NCI-H1930 (cell line): ENCODE measurements at places on chromosomes 2 and 18.

DNA sequence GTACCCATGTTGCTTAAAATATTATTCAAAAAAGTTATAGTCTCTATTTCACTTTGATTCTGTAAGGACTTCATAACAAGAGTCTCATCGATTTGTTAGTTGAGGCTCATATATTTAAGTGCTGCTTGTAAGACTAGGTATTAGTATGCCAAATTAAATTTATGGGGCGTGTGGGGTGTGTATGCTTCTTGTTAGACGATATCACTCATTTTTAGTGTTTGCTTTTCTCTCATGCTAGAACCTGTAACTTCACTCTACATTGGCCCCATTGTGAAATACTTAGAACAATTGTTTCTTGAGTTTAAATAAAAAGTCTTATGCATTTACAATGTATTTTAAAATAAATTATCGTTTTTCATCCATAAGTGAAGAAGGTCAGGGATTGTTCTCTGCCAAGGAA, 63.6 kb downstream of the CTNNA2 start:
- DNase-seq, result no peak

GRCh38 chr18:79167526-79168190, 98.5 kb downstream of the ATP9B start:
- DNase-seq, result no peak

DNA sequence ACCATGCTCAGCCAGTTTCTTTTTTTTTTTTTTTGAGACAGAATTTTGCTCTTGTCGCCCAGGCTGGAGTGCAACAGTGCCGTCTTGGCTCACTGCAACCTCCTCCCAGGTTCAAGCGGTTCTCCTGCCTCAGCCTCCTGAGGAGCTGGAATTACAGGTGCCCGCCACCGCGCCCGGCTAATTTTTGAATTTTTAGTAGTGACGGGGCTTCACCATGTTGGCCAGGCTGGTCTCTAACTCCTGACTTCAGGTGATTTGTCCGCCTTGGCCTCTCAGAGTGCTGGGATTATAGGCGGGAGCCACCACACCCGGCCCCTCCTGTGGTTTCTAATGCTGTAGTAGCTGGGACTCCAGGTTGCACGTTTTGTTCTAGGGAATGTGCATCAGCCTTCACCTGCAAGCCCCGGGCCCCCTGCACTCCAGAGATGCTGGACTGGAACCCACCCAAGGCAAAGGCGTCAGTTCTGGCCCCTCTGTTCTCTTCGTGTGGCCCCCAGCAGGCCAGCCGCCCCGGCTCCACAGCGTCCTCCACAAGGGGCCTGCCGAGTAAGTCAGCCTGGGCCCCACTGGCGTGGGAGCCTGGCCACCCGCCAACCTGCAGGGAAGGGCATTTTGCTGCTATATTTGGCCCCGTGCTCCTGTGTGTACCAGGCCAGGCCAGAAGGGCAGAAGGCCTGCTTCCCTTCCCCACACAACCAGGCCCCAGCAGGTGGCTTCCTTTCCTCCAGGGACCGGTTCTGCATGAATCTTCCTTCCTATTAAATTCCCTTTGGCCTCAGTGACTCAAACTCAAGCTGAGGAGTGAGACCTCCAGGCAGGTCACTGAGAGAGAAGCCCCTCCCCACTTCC, 25.7 kb upstream of the B3GNT7 start:
- no peak for DNase-seq

DNA sequence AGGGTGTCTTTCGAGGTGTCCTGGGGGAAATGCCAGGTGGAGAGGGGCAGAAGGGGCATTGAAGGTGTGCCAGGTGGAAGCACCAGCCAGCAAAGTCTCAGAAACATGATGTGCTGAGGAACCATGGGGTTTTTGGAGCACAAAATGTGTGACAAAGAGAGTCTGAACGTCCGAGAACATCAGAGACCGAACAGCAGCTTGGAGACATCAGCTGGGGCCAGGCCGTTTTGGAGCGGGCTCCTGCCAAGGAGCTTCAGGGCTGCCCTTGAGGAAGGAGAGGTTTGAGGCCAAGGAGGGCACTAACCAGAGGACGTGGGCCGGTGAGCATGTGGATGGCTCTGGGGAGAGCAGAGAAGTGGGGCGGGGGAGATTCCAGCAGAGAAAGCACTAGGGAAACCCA, 5.3 kb upstream of the MBP start:
- no peak for DNase-seq

GRCh38 chr2:61016392-61017002, 1.0 kb upstream of the PEX13 start:
- DNase-seq, result no peak

GRCh38 chr2:240820607-240821428, 799 bp upstream of the KIF1A start:
- peak; percentile 51 for DNase-seq

- DNase-seq, result no peak
Measured at GRCh38 chr2:224520064-224520463, 65.1 kb downstream of the CUL3 start.

GRCh38 chr2:102975996-102976975, 214.5 kb downstream of the TMEM182 start:
- DNase-seq, result peak; percentile 30

DNA sequence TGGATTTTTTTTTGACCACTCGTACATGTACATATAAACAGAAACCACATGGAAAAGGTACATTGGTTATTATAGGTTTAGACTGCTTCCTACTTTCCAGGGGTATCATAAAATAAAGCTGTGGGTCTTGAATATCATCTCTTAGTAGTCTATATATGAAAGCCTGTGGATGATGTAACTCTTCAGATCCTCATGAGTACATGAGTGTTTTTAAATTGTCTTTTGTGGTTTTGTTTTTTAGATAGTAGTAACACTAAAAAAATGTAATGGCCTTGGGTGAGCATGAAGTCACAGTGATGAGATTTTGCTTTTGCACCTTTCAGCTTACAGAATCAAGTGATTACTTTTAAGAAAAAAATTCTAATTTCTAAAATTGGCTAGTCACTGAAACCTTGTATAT, 80.2 kb downstream of the RAB3GAP1 start:
- DNase-seq, result no peak

DNA sequence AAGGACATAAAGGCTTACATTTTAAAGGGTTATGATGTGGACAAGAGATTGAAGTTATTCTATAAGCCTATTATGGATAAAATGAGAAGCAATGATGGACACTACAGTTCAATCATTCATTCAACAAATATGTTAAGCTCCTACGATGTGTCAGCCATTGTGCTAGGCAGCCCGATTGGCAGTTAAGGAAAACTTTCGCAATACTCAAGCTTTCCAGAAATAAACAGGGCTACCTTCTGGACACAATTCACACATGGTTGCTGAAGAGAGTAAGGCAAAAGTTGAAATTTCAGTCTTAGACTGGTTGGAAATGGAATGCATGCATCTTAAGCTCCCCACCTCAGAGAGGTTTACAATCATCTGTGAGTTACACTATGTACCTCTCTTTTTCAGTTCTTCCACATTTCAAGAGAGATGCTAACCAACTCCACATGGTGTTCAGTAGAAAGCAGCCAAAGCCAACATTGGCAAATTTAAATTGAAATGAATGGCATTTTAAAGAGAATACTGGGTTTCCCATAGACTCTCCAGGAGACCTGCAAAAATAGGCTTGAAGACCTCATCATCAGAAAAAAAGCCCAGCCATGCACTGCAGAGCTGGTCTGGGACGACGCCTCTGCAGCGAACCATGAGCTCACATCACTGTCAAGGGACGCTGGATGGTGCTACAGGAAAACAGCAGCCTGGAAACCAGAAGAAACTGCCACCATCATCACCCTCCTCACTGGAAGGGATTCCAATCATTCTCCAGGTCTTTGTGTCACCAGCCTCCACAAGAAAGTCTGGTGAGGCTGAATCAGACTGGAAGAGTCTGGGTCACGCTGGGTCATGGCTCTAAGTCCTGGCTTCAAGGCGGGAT, 276.3 kb downstream of the AFF3 start:
- DNase-seq, result no peak

DNA sequence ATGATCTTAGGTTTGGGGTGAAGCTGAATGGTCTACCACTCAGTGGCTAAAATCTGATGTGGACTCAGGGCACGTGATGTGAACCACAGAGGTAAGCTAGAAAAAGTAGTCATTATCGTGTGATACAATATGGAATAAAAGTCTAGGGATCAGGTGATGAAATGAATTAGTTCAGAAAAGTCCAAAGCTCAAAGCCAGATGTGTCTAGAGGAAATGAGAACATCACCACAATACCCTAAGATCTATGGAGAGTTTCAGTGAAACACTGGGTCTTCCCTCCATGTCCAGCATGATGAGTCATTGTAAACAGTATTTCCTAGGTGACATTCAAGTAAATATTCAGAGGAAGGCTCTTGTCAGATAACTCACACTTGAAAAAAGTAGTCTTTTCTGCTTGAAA, 1257.4 kb upstream of the ZEB2 start:
- no peak for DNase-seq

- no peak for DNase-seq
Measured at GRCh38 chr2:226474131-226474530, 325.5 kb downstream of the IRS1 start.

- no peak for DNase-seq
Measured at GRCh38 chr2:20514596-20515269, 67.9 kb downstream of the RHOB start.

DNA sequence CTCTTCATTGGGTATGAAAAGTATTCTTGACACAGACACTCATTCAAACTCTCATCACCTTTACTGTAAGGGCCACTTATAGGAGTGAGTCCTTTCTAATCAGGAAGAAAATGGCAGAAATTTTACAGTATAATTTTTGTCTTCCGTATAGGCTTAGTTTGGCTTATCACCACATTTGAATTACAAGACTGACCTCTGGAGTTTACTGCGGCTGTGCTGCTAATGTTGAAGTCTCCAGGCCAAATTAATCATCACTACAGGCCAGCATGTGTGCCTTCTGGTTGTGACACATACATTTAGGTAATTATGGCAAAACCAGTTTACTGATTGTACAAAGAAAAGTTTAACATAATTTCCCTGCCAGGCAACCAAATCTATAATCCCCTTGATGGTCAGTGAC, 753.6 kb upstream of the GCFC2 start:
- no peak for DNase-seq

DNA sequence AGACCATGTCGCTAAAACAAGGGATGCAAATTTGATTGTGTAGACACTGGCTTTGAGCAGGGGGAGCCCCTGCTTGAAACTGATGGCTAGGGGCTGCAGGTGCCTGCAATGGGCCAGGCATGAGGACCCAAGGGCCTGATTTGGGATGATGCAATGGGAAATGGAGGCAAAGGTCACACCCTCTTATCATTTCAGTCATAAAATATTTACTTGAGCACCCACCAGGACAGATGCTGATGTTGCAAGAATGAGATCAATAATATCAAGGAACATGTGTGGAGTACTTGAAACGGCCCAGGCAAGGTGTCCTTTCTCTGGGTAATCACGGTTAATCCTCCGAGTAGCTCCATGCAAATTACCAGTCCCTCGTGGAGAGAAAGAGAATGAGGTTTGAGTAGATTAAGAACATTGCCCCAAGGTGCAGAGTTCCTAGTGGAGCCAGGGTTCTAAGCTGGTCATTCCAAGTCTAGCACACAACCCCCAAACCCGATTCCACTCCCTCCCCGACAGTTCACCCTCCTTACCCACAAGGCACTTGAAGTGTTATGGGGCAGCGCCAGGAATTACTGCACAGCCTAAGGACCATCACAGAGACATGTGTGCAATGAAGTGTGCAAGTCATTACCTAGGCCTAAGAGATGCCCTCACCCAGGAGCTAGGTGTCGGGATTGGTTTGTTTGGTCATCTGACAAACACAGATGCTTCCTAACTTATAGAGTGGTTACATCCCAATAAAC, 14.0 kb upstream of the TMBIM1 start:
- DNase-seq, result no peak

DNA sequence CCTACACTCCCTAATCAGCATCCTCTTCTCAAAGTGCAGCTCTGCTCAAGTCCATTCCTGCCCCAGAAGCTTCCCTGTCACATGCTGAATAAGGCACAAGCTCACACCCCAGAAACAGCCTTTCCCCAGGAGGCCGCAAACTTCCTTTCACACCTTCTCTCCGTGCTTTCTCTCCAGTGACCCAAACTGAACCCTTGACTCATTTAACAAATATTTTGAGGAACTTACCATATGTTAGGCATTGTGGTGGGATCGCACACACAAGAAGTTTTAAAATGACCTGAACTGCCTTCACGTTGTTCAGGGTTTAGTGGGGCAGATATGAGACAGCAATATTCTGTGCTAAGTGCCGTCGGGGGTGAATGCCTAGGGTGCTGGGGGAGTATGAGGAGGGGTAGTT, 161.3 kb downstream of the INSIG2 start:
- DNase-seq, result no peak

DNA sequence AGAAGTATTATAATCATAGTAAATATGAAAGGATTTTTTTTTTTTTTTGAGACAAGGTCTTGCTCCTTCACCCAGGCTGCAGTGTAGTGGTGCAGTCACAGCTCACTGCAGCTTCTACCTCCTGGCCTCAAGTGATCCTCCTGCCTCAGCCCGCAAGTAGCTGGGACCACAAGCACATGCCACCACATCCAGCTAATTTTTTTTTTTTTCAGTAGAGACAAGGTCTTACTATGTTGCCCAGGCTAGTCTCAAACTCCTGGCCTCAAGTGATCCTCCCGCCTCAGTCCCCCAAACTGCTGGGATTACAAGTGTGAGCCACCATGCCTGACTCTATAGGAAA, 301.6 kb upstream of the STON1 start:
- no peak for DNase-seq
